Lower leg skin (tissue), 4 donors: ENCODE measurements at places on chromosomes 2 and 18.

DNA sequence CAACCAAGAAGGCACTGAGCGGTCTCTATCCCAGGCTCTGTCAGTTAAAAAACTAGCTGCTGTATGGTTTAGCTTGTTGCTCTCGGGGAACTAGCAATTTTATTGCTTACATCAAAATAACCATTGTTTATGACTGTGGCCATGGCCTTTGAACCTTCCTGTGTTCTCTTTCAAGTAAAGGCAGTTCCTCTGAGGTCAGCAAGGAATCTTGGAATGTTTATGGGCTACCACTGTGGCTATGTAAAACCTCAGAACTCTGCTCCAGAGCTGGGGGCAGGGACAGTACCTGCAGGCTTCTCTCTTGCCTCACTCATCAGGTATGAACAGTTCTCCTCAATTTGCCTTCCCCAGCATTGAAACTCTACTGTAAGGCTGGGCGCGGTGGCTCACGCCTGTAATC, 416.0 kb upstream of the NETO1 start:
- no peak for DNase-seq

GRCh38 chr18:5628512-5629255, 84.9 kb upstream of the EPB41L3 start:
- no peak for DNase-seq

DNA sequence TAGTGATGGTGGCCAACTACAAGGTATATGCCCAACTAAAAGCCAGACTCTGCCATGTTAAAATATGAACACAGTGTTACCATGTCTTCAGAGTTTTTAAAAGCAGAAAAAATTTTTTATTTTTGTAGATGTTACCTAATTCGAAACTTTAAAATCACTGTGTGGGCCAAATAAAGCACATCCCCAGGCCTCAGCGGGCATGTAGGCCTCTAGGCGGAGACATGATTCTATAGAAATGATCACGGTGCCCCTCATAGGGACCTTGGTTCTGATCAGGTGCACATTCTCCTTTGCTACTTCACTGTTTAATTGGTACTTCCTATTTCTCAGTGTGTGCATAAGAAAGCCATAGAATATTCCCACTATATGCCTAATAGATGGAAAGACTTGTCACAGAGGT, 349.2 kb downstream of the XIRP2 start:
- DNase-seq = no peak

- DNase-seq = no peak
Observed at GRCh38 chr2:3655871-3656761, 1.9 kb upstream of the ALLC start.
